GM23248 (cell line): ENCODE measurements at places on chromosomes 5 and 9. TPM values are rescaled to one million over a fixed set of nuclear protein-coding genes. Genes with fewer than 3 reads are reported as not detected.

DNA sequence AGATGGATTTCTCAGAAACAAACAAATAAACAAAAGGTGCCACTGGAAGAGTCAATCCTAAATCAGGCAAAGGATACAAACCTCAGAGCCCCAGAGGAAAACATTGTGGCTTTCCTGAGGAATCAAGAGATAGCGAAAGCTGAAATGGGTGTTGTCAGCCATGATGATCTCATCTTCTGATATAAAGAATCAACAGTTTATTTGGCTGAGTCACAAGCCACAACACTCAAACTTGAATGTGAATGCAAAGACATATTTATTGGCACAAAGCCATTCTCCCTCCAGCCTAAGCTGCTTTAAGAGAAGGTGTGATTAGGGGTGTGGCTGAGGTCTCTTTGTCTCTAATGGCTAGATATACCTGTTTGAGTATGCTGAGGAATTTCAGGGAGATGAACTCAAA is 73.3 kb upstream of the NREP start:
- DNase-seq = peak; percentile 65

RFX3 gene
- total RNA-seq = 0.51 and 1.9 TPM in 2 replicates

- DNase-seq = peak; percentile 5
Observed at GRCh38 chr9:122059955-122060324, 33.2 kb downstream of the TTLL11 start.

DNA sequence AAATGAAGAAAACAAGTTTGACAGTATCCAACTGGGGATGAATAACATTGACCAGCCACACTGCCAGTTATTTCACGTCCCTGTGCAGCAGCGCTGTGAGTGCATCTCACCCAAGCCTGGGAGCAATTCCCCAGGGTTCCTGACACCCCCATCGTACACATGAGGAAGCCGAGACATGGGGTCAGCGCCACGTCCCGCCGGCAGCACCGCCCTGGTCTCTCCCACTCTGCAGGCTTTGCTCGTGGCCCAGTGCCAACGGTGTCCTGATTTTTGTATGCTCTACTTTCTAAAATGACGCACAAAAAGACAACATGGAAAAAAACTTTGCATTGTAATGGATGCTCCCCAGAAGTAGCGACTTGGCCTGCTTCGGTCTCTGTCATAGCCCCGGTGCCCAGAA is 14.3 kb downstream of the GTF3C5 start:
- DNase-seq = no peak

DNA sequence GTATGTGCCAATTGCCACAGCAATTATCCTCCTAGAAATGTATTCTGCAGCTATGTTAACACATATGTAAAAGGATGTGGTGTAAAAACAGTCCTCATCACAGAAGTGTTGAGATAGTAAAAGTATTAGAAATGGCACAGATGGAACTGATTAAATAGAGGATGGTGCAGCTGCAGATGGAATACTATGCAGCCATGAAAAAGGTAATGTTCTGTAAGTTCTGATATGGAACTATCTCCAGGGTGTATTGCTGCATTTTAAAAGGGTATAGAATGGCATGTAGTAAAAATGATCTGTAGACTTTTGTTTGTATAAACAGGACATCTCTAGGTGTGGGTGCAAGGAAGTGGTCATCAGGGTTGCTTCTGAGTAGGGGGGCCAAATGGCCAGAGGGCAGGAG is 63.0 kb upstream of the PHYKPL start:
- DNase-seq = no peak

DNA sequence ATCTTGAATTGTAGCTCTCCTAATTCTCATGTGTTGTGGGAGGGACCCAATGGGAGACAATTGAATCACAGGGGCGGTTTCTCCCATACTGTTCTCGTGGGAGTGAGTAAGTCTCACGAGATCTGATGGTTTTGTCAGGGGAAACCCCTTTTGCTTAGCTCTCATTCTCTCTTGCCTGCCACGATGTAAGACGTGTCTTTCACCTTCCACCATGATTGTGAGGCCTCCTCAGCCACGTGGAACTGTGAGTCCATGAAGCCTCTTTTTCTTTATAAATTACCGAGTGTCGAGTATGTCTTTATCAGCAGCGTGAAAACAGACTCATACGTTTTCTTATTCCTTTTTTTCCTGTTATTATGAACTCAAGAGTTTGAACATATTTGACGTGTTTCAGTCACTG is 39.1 kb downstream of the RETREG1 start:
- DNase-seq = no peak

DNA sequence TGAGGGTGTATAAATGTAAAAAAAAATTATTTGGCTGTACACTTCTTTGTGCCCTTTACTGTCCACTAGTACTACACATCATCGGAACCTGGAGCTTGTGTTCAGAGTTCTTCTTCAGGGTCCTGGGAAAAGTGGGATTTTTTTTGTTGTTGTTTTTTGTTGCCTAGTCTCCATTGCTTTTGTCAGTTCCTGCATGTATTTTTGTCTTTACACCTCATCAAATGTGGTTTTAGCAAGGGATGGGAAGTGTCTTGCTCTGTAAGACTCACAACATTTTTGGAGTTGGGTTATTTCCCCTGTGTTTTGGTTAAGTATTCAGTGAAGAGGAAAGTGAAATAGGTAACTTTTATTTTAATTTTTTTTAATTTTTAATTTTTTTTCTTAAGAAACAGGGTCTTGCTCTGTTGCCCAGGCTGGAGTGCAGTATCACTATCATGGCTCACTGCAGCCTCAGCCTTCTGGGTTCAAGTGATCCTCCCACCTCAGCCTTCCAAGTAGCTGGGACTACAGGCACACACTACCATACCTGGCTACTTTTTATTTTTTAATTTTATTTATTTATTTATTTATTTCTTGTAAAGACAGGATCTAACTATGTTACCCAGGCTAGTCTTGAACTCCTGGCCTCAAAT is 40.7 kb downstream of the GARNL3 start:
- no peak for DNase-seq

GRCh38 chr5:159061834-159062474 is 37.8 kb downstream of the EBF1 start:
- DNase-seq = peak; percentile 46
